ENCODE measurements at places on chromosomes 3 and 15. TPM values are rescaled to one million over a fixed set of nuclear protein-coding genes. Genes with fewer than 3 reads are reported as not detected.

DNA sequence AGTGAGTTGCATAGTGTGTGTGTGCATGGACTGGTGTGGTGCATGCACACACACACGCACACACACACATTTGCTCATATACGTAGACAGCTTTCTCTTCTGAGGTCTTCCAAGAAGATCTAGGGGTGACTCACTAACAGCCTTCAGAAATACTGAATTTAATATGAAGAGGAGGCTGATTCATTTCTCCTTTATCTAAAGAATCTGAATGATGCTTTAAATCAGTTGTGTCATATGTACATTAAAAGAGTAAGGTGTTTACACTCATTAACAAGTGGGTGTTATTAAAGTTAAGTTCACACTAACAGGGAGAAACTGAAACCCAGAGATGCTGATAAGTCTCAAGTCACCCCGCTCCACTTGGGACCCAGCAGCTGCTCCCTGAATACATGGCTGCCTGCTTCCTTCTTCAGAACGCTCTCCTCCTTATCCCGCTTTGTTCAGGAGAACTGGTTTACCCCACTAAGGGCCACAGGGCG, 22.0 kb downstream of the TMPRSS7 start:
- DNase-seq: no peak

- peak; percentile 57 for DNase-seq
Measured at GRCh38 chr3:125051715-125052581, 3.8 kb downstream of the HEG1 start.

DNA sequence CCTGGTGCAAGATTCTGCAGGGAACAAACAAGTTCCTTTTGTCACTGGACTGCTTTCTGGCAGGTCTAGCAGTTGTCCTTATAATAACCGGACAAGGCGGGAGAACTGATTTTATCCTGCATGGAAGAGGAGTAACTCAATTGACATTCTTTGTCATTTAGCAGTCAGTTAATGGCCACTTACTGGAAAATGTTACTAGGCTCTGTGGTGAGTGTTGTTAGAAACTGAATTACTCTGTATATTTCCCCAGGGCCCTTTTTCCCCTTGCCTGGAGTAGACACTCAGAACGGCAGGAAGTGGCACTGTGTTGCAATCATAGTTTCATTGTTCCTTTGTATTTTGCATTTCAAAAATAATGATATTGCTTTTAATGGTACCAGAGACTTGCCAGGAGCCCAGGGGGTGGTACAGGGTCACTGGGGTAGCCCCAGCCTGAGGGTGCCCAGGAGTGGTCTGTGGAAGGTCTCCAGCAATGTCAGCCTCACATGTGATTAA, 318.6 kb upstream of the LRRFIP2 start:
- no peak for DNase-seq

DNA sequence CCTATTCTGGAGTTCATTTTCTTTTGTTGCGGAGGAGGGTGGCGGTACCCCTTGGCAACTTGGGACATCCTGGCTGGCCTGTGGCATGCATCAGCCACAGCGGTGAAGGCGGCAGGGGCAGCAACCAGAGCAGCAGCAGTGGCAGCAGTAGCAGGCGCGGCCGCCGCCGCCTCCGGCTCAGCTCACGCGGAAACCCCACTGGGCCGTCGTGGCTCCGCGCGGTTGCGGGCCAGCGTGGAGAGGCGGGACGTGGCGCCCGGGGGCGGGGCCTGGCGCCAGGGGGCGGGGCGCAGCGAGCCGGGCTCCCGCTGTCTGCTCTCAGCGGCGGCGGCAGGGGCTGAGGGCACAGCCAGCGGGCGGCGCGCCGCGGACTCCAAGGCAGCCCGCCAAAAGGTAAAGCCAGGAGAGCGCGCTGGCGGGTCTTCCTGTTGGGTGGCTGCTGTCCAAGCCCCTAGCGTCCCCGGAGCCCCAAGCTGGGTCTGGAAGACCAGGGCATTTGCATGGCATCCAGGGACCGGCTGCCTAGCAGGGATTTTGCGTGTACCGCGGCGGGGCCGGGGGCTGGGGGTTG, 334.4 kb upstream of the THRB start:
- peak; percentile 63 for DNase-seq

CCDC13 gene
- total RNA-seq: 3.3 TPM
